Ascending aorta (tissue), 2 donors: ENCODE measurements at places on chromosomes 6 and 20.
A peak's percentile ranks its signal among the peaks of the same experiment; 100 is the strongest.

DNA sequence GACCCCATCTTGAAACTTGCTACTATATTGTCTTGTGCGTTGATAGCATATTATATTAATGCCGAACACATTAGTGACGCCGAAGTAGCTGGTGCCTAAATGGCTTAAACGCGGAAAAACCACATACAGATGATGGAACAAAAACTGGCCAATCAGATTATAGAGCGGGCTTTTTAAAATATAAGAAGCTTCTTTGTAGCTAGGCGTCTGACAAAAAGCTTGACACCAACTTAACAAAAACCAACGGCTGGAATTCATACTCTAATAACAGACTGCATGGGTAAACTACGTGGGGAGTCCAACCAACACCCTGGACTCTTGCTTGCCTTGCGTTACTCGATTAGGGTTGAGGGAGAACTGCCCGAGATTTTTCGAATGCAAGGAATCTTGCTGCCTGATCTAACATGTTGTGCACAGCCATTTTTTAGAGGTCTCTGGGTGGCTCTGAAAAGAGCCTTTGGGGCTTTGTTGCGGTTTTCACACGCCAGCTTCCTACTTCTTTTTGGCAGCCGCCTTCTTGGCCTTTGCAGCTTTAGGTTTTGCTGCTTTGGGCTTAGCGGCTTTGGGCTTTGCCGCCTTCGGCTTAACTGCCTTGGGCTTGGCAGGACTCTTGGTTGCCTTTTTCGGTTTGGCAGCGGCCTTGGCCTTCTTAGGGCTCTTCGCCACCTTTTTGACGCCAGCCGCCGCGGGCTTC is 45.7 kb downstream of the OR2B2 start:
- H3K27me3 ChIP-seq = no peaks in the 10 kb centered on the region
- H3K36me3 ChIP-seq = no peaks in the 10 kb centered on the region
- peaks cover 14% of the 10 kb centered on the region for H3K4me1 ChIP-seq
- peak overlapping the region; percentile 73 for H3K4me3 ChIP-seq
- no peak for DNase-seq

DNA sequence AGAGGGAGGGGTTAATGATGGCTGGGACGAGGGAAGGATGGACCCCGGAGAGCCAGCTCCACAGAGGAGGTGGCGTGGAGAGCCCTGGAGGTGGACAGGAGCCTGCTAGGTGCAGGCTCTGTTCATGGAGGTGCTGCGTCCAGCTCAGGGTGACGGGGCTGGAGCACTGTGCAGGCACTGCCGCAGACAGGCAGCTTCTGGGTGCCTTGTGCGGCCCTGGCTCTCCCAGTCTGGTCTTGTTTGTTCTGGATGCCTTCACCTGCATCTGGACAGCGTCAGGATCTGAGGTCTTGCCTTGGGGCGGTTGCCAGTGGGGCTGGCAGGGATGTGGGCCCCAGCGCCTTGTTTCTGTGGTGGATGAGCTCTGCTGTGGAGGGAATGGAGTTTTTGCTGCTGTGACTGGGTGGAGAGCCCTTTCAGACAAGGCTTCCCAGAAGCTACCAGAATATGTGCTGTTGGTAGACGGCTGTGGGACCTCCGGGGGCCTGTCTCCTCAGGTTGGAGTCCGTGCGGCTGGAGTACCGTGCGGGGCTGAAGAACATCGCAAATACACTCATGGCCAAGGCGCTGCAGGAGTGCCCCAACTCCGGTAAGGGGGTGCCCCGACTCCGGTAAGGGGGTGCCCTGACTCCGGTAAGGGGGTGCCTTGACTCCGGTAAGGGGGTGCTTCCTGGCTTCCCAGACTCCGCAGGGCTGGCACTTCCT is 7.8 kb upstream of the C20orf204 start:
- no peak for DNase-seq
- no peaks in the 10 kb centered on the region for H3K4me1 ChIP-seq

DNA sequence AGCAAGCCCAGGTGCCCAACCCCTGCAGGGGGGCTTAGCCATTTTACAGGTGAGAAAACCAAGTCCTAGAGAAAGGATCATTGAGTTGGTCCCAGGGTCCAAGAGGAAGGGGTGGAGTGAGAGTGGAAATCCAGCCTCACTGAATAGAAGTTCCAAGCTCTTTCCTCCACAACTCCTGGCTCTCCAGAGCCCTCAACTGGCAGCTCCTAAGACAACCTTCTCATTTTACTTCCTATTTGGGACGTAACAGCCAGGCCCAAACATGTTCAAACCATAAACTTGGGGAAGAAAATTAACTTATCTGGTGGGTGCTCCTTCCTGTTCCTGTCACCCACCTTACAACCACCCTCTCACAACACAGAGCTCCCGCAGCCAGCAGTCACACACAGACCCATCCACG is 57.9 kb downstream of the PRND start:
- H3K36me3 ChIP-seq = no peaks in the 10 kb centered on the region
- DNase-seq = no peak
- no peaks in the 10 kb centered on the region for H3K27me3 ChIP-seq
- no peaks in the 10 kb centered on the region for H3K4me1 ChIP-seq

GRCh38 chr6:139546106-139546472 is 171.6 kb upstream of the CITED2 start:
- peaks cover 19% of the 10 kb centered on the region for H3K4me1 ChIP-seq
- no peak for DNase-seq
- no peak overlapping the region for H3K4me3 ChIP-seq
- no peaks in the 10 kb centered on the region for H3K36me3 ChIP-seq
- H3K27ac ChIP-seq = peak overlapping the region; percentile 38

GRCh38 chr6:153373869-153374268 is 242.8 kb upstream of the RGS17 start:
- no peak overlapping the region for H3K4me3 ChIP-seq
- H3K4me1 ChIP-seq = no peaks in the 10 kb centered on the region

GRCh38 chr6:130070326-130070725 is 51.9 kb downstream of the L3MBTL3 start:
- DNase-seq = no peak
- no peaks in the 10 kb centered on the region for H3K4me1 ChIP-seq
- H3K27me3 ChIP-seq = no peaks in the 10 kb centered on the region

GRCh38 chr6:84078335-84078734 is 44.8 kb downstream of the MRAP2 start:
- peaks cover 8% of the 10 kb centered on the region for H3K36me3 ChIP-seq
- DNase-seq = no peak
- peak overlapping the region; percentile 44 for H3K27ac ChIP-seq
- no peaks in the 10 kb centered on the region for H3K27me3 ChIP-seq

DNA sequence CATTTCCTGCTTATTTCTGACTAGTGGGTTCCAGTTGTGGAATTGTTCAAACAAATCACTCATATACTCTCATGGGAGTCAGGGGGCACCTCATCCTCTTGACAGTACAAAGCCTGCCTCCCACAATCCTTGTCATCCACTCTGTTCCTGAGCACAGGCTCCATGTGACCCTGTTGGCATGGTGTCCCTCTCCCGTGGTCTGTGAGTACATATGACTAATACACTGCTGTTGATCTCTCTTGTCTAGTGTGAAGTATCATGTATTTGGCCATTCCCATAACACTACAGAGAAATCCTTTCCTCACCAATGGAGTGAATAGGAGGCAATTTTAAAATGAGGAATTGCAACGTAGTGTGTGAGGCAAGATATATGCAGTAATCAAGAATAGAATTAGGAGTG is 185.3 kb downstream of the OGFRL1 start:
- peaks cover 16% of the 10 kb centered on the region for H3K4me1 ChIP-seq
- H3K4me3 ChIP-seq = no peak overlapping the region
- no peak overlapping the region for H3K27ac ChIP-seq
- H3K27me3 ChIP-seq = no peaks in the 10 kb centered on the region
- no peaks in the 10 kb centered on the region for H3K36me3 ChIP-seq
- peak; percentile 83 for DNase-seq

DNA sequence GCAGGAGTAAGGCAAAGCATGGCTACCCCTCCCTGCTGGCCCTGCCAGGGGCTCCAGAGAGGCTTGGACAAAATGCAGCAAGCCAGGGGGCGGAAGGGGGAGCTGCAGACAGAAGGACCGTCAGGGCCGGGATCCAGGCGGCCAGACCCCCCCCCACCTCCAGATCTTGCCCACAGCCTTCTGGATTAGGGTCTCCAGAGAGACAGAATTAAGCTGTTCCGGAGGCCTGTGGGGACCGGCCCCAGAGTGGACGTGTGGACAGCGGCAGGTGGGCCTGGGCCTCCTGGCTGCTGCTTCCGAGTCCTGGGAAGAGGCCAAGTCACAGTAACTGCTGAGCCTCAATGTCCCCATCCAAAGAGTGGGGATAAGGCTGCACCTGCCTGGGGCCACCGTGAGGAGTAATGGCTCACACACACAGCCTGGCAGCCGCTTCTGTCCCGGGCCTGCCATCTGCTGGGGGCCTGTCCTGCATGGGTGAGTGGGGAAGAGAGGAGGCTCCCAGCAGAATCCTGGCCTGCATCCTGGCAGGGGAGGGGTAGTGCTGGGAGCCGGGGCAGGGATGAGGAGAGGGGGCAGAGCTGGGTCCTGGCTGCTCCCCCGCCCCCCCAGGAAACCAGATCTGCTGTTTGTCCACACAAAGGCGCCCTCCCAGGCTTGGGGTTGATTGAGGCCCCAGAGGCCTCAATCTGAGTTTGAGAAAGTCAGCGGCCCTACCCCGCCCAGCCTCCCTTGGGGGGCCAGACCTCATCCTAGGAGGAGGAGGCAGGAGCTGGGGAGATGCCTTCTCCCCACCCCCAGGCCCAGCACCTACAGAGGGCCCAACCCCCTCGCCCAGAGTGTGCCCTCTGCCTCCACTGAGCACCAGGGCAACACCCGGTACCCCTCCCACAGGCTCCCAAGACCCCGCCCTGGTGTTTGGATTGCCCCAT is 3.9 kb downstream of the LAMA5 start:
- H3K4me3 ChIP-seq = no peak overlapping the region
- no peaks in the 10 kb centered on the region for H3K27me3 ChIP-seq
- H3K4me1 ChIP-seq = peaks cover 54% of the 10 kb centered on the region

GRCh38 chr20:36248836-36249235 is 12.6 kb downstream of the AAR2 start:
- no peaks in the 10 kb centered on the region for H3K27me3 ChIP-seq
- H3K27ac ChIP-seq = no peak overlapping the region
- no peaks in the 10 kb centered on the region for H3K4me1 ChIP-seq
- no peak overlapping the region for H3K4me3 ChIP-seq
- peaks cover 52% of the 10 kb centered on the region for H3K36me3 ChIP-seq
